ENCODE measurements at places on chromosomes 3 and 15. TPM values are rescaled to one million over a fixed set of nuclear protein-coding genes. Genes with fewer than 3 reads are reported as not detected.

GRCh38 chr15:94177112-94177511 lies 54.2 kb upstream of the MCTP2 start:
- no peak for DNase-seq

GRCh38 chr15:89307791-89308190 lies 26.8 kb downstream of the POLG start:
- no peak for DNase-seq

The DUOXA2 gene
- 87.1 TPM for total RNA-seq

DNA sequence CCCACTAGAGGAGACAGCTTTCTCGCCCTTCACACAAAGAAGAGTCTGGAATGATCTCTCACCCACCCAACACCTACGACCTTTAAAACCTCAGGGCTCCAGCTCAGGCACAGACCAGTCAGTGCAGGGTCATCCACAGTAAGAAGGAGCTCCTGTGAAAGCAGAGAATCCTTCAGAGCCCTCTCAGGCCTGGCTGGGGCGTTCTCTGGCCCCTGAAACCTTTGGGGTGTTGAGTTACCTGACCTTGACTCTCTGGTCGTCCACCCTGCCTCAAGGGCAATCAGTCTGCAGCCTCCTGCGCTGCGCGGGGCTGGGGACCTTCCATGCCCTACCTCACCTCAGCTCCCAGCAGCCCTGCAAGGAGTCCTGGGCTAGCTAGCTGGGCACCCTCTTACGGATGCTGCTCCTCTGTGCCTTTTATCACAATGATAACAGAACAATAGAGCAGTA lies 106.2 kb downstream of the ADCY5 start:
- no peak for DNase-seq

DNA sequence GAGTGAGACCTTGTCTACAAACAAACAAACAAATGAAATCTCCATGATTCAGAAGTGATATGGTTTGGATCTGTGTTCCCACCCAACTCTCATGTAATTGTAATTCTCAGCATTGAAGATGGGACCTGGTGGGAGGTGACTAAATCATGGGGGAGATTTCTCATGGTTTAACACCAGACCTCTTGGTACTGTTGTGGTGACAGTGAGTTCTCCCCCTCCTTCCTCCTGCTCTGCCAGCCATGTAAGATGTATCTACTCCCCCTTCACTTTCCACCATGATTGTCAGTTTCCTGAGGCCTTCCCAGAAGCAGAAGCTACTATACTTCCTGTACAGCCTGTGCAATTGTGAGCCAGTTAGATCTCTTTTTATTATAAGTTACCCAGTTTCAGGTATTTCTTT lies 438.4 kb upstream of the THBS1 start:
- no peak for DNase-seq

The TUSC7 gene
- total RNA-seq: not detected

The PFKFB4 gene
- total RNA-seq: 4.3 TPM

GRCh38 chr3:134374105-134374790 lies at the start of gene AMOTL2:
Gene AMOTL2, minus strand, starts transcription at chr3:134374447. Its CDS starts 3,014 bp downstream, at chr3:134371433.
- peak; percentile 89 for DNase-seq

- no peak for DNase-seq
These were observed 57.9 kb upstream of the DLG1 start for GRCh38 chr3:197356275-197356674.

GRCh38 chr3:28564211-28564610 lies 215.6 kb upstream of the AZI2 start:
- DNase-seq: peak; percentile 17

- no peak for DNase-seq
These were observed 128.7 kb downstream of the FNDC3B start for GRCh38 chr3:172167892-172168648.

DNA sequence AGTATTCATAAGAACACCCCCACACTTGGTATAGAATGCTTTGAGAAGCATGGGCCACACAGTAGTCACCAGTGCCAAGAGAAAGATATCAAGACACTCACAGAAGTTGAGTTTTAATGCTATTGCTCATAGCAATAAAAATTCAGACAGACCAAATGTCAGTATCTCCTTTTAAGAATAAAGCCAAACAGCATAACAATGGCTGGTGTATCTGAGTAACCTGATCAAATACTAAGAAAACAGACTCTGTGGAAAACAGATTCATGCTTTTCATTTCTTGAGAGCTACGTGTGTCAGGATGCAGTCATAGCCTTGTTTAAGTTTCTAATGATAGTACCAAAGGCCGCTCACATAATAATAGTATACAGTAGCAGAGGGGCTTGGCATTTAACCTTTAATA lies 778.5 kb downstream of the MECOM start:
- DNase-seq: no peak

DNA sequence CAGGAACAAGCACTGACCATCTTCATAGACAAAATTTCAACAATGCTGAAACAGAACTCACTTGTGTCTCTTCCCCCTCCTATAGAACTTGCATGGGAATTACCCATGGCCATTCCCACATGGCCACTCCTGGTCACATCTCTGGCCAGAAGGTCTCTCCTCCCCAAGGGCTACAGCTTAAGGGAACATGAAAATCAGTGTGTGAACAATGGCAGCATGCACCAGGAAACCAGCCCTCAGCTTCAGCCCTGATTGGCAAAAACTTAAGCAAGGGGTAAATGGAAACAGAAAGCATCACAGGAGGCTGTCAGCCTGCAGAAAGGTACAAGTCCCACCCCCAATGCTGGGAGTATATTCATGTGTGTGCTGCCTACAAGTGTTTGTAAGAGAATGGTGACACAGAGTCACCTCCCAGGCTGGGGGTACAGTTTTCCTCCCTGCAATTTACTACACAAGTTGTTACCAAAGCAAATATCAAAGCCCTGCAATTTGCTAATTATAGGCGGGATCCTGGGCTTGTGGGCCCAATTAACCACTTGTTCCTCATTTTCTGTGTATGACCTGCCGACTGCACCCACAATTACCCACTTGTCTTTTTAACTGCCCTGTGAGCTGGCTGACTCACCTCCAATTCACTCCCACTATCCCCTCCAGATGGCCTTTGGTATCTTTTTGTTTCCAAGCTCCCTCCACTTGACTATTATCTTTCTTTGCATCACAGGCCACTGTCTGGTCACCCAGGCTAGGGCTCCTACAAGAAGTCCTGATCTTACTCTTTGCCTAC lies 84.4 kb upstream of the HES1 start:
- DNase-seq: no peak

The DUOX1 gene
- 23.4 TPM for total RNA-seq

The ISL2 gene
- 0.86 TPM for total RNA-seq

DNA sequence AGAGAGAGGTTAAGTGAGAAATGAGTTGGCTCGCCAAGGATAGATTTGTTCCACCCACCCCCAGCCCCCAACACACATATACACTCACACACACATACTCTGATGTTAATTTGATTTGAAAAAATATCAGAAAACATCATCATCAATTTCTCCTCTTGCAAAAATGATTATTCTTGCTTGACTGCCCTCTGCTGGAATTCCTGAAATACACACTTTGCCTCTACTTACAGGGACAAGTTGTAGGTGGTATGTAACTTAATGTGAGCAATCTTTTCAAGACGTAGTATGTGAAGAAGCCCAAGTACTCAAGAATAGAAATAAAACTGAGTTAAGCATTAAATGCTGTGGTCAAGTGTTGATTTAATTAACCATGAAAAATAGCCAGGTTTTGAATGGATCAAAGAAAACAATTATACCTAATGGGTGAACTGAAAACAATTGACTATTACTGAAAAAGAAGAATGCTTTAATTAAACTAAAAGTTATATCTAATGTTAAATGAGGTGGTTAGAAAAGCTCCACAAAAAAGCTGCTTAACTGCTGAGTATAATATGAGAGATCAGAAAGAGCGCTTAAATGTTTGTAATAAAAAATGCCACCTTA lies 46.6 kb upstream of the MDFIC2 start:
- peak; percentile 15 for DNase-seq

- DNase-seq: no peak
These were observed 19.2 kb downstream of the LYSMD2 start for GRCh38 chr15:51718219-51718618.

- no peak for DNase-seq
These were observed 41.0 kb upstream of the LIMD1 start for GRCh38 chr3:45553469-45553974.

The CPN2 gene
- total RNA-seq: 0.12 TPM

DNA sequence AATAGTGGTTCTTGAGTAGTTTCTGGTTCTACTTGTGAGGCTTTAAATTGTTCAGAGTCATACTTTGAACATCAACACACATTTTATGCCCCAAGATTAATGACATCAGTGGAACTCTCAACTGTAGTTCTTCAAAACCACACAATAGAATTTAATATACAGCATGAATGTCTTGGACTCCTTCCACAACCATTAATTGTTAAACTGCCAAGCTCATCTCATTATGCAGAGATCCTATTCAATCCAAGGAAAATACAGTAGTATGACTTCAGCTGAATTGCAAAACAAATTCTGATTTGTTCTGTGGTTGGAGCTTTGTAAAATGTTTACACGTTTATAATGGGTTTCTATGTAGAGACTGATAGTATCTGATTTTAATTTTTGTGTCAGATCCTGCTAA lies 199.2 kb upstream of the SLC2A2 start:
- DNase-seq: no peak

DNA sequence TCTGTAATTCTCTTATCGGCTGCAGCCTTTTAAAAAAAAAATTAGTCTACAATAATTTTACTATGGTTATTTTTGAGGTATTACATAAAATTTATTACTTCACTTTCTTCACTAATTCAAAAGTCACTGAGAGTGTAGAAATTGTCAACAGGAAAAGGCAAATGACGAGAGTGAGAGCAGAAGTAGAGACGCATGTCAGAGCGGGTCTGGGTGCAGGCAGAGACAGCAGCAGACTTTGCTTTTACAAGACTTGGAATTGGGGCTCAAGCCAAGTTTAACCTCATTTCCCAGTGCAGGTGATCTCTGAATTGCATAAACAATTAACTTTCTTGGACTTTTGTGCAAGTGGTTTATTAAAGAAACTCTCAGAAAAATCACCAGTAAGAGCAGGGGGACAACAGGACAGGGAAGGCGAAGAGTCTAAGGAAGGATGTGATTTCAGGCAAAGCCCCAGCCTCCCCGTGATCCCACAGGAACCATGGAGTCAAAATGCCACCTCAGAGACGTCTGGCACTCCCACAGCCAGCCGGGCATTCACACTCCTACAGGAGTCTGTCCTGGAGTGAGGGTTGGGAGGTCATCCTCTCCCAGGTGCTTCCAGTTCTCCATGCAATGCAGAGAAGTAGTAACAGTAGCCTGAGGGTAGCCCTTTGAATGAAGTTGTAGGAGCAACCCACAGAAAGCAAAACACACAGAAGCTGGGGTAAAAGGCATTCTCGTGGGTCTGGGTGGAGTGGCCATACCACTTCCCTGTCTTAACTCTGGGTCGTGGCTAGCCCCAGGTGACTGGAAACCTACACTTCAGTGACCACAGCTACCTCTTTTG lies 274.0 kb upstream of the TGFBR2 start:
- DNase-seq: no peak

DNA sequence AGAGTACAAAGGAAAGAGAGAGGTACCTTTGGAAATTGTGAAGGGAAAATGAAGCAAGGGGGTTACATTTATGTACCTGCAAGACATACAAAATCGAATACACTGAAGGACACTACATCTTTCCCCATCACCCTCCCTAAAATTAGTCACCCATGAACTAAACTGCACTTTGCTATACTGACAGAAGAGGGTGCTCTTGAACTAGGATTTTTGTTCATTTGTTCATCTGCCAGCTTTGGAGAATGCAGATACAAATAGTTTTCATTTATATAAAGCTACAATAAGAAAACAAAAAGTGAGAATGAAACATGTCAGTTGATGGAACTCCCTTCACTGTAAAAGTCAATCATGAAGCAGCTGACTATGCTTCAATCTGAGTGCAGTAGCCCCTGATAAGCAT lies 55.7 kb downstream of the PCCB start:
- no peak for DNase-seq

The GHRL gene
- 2.2 TPM for total RNA-seq

The GP5 gene
- total RNA-seq: 0.17 TPM

The DCLK3 gene
- total RNA-seq: 0.12 TPM

GRCh38 chr3:125386811-125387210 lies 11.7 kb upstream of the ZNF148 start:
- DNase-seq: no peak

DNA sequence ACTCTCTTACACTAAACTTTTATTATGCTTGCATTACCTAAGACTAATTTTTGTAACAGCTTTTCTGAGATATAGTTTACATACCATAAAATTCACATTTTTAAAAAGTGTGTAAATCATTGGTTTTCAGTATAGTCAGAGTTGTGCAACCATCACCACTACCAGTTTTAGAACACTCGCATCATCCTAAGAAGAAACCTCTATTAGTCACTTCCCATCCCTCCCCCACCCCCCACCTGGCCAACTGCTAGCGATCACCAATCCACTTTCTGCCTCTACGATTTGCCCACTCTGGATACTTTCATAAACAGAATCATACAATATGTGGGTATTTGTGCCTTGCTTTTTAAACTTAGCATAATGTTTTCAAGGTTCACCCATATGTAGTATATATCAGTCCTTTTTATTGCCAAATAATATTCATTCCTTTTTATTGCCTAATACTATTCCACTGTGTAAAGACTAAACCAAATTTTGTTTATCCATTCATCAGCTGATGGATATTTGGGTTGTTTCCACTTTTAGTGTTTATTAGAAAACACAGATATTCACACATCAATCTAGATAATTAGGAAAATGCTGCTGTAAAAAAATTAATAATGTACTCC lies 23.0 kb downstream of the UBP1 start:
- no peak for DNase-seq

DNA sequence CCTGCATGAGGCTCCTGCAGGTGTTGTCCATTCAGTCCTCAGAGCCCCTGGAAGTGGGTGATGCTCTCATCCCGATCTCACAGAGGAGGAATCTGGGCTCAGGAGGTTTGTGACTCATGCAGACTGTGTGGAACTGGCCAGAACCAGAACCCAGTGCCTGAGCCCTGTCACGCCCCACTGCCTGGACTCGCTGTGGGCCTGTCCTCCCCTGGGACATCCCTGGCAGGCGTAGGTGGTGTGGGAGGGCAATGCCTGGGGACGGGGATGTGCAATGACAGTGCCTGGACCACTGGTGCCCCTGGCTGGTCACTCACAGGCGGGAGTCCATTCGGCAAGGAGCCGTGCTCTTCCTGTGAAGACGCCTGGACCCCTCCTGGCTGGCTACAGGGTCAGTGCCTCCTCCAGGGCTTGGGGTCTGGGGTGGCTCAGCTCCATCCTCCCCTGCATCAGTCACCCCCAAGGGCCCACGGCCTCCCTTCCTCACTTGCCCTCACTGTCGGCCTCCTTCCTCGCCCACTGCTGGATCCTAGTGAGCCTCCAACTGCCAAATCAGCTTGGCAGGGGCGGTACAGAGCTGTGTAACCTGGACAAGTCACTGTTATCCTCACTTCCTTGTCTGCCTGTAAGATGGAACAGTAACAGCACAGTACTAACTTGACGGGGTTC lies 14.9 kb downstream of the PSTPIP1 start:
- DNase-seq: no peak

The ZMAT3 gene
- total RNA-seq: 21.8 TPM
